ENCODE measurements at places on chromosomes 1 and 21.

GRCh38 chr1:14668538-14668937 is 70.1 kb downstream of the KAZN start:
- DNase-seq: no peak

GRCh38 chr1:85078903-85079302 is 30.6 kb upstream of the MCOLN3 start:
- DNase-seq: no peak

GRCh38 chr1:45530632-45531135 is 9.0 kb upstream of the PRDX1 start:
- no peak for DNase-seq

- DNase-seq: no peak
These were observed at the start of gene KLHDC7A for GRCh38 chr1:18480315-18481189. Gene KLHDC7A, plus strand, starts transcription at chr1:18480930. Its CDS starts 52 bp downstream, at chr1:18480982.

DNA sequence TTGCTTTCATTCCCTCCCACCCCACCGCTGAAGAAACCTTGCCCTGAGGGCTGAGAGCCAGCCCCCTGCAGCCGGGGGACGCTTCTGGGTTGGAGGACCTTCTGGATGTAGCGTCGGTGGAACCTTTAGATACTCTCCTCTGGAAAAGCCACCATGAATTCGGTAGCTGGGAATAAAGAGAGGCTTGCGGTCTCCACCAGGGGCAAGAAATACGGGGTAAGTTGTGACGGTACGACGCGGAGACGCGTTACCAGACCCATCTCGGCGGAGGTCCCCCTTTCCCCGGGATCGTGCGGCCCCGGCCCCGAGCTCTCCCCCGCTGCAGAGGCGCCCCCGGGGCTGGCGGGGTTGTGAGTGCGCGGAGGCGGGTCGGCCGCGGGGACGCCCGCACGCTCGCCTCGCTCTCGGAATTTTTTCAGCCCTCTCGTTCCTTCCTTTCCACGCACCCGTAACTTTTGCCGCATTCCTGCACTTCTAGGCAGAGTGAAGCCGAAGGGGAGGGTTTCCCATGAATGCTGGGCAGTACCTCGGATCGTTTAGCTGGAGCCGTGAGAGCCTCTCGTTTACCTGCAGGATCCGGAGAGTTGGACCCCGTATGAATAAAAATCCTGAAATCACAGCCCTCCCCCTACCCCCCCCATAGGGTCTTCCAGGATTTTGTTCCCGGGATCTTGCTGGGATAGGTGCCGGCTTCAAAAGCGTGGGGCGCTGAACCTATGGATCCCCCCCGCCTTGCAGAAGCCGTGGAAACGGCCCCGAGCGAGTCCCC is 671 bp downstream of the KIF26B start:
- DNase-seq: no peak

DNA sequence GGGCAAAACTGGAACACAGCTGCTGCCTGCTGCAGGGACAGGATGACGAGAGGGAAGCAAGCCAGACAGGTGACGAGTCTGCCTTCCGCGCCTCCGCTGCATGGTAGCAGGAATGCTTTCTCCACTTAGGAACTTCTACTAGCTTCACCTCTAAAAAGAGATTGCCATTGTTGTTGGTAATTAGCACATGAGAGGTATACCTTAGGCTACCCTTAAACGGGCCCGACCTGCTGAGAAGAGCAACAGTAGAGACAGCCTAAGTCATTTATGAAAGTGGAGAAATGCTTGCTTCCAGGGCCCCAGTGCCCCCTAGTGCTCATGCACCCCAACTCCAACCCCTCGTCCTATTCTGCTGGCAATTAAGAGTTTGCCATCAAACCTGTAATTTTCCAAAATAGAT is 96.9 kb upstream of the AKT3 start:
- DNase-seq: no peak

DNA sequence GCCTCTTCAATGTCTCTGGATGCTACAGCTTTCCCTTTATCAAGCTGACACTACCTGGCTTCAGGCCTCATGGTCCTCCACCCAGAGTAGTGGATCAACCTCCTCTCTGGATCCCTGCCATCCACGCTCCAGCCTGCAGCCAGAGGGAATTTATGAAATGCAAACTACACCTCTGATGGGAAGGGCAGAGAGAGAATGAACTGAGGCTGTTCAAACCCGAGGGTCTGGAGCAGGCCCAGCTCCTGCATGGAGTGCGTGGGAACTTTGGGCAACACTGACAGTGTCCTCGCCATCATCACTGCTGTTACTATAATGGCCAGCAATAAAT is 157.8 kb downstream of the TRABD2B start:
- no peak for DNase-seq

- DNase-seq: no peak
These were observed 94.4 kb downstream of the WDR4 start for GRCh38 chr21:42784896-42785451.

DNA sequence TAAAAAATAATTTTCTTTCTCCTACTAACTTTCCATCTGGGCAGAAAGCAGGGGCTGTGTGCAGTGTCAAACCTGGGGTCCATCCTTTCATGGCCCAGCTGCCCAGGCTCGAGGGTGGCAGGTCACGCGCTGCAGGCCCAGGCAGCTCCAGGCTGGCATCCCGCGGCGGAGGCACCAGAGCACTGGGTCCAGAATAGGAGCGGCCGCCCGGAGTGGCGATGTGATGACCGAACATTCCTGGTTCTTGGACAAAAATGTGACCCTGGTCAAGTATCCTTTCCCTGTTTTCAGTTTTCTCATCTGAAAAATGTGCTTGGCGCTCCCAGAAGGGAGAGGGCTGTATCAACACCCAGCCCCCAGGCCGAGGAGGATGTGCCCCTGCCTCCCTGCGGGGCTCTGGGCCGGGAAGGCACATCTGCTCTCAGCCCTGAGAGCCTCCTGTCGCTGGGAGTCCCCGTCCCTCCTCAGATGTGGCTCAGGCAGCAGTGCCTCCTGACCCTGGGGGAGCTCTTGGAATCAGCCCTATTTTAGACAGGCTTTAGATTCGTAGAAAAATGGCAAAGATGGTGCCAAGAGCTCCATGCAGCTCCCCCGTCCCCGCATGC is 29.3 kb downstream of the SLX9 start:
- DNase-seq: no peak

GRCh38 chr1:247681288-247681897 is 1.9 kb upstream of the OR13G1 start:
- peak; percentile 35 for DNase-seq

GRCh38 chr1:239723776-239724367 is 337.5 kb downstream of the CHRM3 start:
- no peak for DNase-seq

DNA sequence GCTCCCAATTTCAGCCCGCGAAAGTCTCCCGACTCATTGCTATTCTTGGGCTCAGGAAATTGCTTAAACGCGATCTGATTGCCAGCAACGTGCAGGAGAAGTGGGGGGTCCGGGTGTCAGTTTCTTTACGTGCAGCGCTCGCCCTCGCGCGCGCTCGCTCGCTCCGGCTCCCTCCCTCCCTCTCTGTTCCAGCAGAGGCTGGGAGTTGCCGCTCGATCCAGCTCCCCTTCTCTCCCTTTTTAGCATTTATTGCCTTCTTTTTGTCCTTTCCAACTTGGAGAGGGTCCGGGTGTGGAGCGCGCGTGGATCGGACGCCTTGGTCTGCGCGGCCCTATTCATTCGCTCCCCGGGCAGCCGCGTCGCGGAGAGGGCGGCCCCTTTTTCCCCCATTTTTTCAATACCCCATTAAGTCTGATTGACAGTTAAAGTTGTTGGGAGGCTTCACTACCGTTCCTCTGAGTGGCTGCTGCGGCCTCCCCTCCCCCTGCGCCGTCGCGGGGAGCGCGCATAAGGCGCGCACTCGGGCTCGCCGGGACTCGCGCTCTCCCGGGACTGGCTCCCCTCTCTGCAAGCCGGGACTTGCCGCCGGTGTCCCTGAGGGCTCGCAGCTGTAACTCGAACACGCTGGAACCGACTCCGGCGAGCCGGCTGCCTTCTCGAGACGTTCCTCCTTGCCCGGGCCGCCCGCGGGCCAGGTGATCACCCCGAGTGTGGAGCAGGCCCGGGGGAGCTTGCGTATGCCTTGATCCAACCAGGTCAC is at the start of gene DHRS3:
TSS of gene DHRS3 (minus strand) at position 310 of the 760 bp plus-strand sequence. CDS start 862 bp downstream, outside the sequence.
- peak; percentile 66 for DNase-seq

DNA sequence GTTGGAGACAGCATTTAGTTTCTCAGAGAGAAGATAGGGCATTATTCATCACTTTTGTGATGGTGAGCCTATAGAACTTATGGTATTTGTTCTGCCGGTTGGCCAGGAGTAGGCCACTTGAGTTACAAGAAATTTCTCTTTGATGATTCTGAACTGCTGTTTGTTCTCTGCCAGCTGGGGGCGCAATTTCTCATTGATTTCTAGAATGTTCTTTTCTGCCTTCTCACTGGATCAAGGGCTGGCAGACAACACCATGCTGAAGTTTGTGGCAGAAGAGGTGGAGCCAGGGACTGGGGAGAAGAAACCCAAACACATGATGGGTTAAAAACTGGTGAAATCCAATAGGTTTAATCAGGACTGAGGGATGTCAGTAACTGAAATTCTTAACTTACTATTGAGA is 360.6 kb downstream of the FAM72C start:
- DNase-seq: no peak

- DNase-seq: no peak
These were observed 82.0 kb downstream of the UBIAD1 start for GRCh38 chr1:11354893-11355553.

DNA sequence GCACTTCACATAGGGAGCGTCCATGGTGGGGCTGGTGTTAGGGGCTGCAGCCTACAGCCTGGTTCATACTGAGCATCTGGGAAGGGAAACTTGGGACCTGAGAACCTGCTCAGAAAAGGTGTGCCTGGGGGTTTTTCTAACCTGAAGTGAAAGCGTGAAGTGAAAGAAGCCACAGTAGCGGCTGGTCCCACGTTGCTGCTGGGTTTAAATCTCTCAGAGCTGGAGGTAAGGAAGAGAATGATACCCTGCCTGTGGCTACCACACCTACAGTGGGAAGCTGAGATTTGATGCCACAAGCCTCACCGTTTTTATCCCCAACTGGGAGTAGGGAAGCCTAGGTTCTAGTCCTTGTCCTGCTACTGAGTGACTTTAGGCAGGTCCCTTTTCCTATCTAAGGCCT is 21.0 kb upstream of the FUCA1 start:
- DNase-seq: no peak

Measured in hypothalamus (tissue), 51 donors.